D341Med (cell line): ENCODE measurements at places on chromosomes 4 and X.

- DNase-seq: no peak
Observed at GRCh38 chrX:9440116-9440844, 24.6 kb upstream of the TBL1X start.

DNA sequence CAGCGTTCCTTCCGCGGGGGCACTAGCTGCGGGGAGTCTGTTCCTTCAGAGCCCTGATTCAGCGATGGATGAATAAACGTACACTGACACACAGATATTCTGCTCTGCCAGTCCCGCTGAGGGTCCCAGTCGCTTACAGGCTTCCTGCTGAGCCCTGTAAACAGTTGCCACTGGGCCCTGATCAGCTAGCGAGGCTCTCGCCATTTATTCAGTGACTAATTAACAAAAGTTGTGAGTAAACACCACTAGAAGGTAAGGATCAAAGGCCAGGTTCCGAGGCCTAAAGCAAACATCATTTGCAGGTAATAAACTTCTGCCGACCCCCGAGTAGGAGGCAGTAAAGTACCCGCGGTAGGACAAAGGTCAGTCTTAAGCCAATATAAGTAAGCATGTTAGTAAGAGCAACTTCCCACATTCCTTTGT, 442.6 kb upstream of the GALNT7 start:
- no peak for DNase-seq

GRCh38 chr4:122548452-122548851, 72.4 kb downstream of the IL21 start:
- DNase-seq: no peak

DNA sequence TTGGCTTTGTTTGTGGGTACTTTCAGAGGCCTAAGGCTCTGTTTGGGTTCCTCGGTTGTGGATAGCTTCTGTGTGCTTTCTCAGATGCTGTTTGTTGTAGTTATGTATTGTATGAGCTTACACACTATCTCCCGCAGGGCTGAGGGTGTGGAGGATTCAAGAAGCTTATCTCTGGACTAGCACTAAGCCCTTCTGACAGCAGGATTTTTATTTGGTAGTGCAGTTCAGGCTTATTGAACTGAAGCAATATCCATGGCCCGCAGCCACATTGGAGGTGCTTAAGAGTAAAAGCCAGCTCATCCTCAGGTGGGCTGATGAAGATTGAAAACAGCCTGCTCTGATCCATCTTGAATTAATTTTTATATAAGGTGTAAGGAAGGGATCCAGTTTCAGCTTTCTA, 128.2 kb downstream of the RASGEF1B start:
- peak; percentile 67 for DNase-seq

GRCh38 chrX:70969635-70970481, 39.0 kb upstream of the SLC7A3 start:
- DNase-seq: no peak

DNA sequence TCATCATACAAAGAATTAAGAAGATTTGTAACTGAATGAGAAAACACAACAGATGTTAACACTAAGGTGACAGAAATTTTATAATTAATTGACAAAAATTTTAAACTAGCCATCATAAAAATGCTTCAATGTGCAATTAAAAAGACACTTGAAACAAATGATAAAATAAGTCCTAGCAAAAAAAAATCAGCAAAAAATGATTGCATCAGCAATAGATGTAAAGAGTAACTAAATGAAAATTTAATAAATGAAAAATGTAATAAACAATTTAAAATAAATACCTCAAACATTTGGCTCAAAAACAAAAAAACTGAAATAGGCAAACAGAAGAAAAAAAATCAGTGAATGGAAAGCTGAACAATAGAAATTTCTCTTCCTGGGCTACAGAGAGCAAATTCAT, 380.7 kb upstream of the GALNTL6 start:
- DNase-seq: no peak

DNA sequence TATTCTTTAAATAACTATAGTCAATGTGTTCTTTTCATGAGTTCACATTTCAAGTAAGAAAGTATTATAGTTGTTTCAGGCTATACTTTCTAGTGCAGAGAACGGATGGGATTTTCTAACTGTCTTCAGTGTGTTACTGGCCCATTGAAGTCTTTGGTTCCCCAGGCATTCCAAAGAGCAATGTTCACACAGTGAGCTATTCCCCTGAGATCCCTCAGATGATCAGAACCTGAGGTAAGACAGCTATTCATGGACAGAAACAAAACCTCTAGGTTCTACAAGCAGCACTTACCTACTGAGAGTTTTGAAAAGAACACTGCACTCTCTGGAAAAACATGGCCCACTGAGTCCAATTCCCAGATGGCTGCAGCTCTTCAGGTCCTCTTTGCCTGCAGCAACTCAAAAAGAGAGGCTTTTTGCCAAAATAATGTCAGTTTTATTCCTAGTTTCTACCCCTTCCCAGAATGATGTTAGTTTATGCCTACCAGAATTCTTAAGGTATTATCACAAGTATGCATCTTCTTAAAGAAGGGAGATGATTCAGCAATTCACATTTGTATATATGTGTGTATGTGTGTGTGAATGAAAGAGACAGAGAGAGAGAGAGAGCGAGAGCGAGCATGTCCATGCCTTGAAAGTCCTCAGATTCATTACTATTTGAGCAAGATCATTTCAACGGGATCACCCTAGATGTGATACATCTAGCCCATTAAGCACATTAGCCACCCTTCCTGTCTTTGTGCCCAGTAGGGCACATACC, 146.1 kb downstream of the PDHA2 start:
- no peak for DNase-seq

- no peak for DNase-seq
Observed at GRCh38 chr4:57156242-57156990, 46.2 kb upstream of the IGFBP7 start.

DNA sequence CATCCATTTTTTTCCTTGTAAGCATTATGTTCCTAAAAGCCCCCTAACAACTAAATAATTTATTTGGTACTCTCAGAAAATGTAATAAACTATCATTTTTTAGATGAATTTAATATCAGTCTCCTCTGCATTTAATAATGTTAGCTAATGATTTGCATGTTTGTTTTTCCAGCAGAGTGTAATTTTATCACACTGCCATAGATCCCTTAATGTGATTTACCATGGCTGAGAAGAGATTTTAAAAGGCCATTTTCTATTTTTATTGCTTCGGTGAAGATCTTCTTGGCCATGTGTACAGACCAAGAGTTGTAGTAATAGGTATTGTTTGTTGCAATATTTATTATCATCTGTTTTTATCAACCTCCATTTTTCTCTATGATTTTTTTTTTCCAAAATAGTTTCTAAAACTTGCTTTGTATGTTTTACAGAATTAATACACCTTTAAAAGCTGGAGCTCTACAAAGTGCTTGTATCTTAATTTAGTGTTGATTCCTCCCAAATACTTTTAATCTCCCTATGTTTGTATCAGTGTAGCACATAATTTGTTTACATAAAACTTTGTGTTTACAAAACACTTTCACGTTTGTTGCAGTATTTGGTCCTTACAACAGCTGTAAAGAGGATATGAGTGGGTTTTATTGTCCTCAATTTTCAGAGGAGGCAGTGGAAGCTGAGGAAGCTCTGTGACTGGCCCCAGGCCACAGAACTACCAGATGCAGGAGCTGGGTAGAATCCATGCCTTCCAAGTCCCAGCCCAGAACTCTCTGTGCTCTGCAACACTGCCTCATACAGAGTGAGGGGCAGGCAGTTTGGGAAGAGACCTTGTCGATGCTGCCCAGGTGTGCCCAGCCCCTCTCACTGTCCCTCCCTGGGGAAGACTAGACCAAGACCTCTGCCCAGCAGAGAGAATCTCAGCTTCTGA, 58.1 kb downstream of the FAM114A1 start:
- DNase-seq: no peak
